ENCODE measurements at places on chromosomes 12 and 14. TPM values are rescaled to one million over a fixed set of nuclear protein-coding genes. Genes with fewer than 3 reads are reported as not detected.

ENDOU gene
- not detected for total RNA-seq

TUNAR gene
- not detected for total RNA-seq

ANKS1B gene
- total RNA-seq = 0.07 TPM

ANHX gene
- not detected for total RNA-seq

PIANP gene
- not detected for total RNA-seq

MANSC4 gene
- not detected for total RNA-seq

C14orf180 gene
- not detected for total RNA-seq

CD69 gene
- total RNA-seq = not detected

RPGRIP1 gene
- not detected for total RNA-seq

BLOC1S1 gene
- 40.0 TPM for total RNA-seq

SALL2 gene
- under 0.01 TPM for total RNA-seq

TEX22 gene
- total RNA-seq = 0.28 TPM

EML1 gene
- 5.5 TPM for total RNA-seq

Measured in nasal cavity respiratory epithelium epithelial cell of viscerocranial mucosa (primary cell).